Activated naive CD4-positive, alpha-beta T cell (primary cell): ENCODE measurements at places on chromosomes 7 and 10.

GRCh38 chr7:133888061-133888930 is 238.8 kb upstream of the LRGUK start:
- DNase-seq: no peak

DNA sequence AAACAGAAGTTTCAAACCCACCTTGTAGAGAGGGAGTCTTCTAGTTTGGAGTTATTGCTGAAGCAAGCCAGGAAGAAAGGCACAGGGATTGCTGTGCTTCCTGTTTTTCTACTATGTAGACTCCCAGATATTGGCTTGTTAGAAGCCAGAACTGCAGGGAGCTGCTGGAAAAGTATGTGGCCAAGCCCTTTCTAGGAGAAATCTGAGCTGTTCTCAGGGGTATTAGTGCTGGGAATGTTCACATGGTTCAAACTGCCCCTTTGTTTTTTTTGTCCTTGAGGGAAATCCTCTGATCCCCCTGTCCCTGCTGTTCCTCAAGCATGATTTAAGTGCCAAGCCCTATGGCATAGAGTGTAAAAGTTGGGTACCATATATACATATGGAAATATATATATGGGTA is 184.0 kb downstream of the CCDC7 start:
- no peak for DNase-seq

DNA sequence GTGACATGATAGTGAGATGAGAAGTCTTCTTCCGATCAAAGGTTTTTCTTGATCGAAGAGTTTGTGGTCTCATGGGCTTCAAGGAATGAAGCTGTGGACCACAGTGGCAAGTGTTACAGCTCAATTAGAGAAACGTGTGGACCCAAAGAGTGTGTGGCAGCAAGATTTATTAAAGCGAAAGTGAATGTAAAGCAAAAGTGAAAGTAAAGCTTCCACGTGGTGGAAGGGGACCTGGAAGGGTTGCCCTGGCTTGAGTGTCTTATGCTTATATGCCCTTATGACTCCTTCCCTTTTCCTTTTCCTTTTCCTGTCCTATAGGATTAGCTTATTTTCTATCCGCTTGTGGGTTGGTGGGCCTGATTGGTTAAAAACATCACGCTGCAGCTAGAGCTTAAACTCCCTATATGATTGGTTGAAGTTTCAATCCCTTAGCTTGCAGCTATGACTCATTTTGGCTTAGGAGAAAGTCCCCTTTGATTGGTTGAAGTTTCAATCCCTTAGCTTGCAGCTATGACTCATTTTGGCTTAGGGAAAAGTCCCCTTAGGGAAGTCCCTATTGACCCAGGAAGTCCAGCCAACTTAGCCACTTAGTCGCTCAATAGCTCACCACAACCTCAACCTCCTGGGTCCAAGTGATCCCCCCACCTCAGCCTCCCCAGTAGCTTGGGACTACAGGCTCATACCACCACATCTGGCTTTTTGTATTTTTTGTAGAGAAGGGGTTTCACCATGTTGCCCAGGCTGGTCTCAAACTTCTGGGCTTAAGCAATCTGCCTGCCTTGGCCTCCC is 34.7 kb downstream of the MRPS24 start:
- no peak for DNase-seq

DNA sequence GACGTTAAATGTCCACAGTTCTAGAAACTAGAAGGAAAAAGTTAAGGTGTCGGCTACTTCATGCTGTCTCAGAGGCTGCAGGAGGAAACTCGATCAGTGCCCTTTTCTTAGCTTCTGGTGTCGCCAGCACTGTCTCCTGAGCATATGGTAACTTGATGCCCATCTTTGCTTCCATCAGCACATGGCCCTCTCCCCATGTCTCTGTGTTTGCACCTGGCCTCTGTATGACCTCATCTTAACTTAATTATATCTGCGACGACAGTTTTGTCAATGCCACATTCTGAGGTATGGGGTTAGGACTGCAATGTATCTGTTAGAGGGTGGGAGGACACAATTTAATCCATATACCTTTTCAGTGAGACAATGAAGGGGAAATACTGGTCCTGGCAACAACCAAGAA is 449.9 kb downstream of the POM121L12 start:
- DNase-seq: no peak

- no peak for DNase-seq
Measured at GRCh38 chr7:17965603-17966002, 25.3 kb upstream of the SNX13 start.

DNA sequence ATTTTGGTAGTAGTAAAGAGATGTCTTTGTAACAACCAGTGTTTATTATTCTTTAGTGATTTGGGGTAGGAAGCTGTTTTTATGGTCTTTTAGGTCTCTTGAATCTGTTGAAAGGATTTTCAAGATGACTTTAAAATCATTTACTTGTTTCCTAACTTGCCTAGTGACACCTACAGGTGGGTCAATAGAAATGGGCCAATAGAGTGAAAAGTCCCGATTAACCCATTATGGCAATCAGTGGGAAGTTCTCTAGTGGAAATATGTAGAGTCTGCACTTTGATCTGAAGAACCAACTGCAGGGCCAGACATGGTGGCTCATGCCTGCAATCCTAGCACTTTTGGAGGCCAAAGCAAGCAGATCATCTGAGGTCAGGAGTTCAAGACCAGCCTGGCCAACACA is 374.7 kb upstream of the BMPER start:
- DNase-seq: no peak

- DNase-seq: no peak
Measured at GRCh38 chr7:90430614-90431460, 27.6 kb downstream of the CLDN12 start.

DNA sequence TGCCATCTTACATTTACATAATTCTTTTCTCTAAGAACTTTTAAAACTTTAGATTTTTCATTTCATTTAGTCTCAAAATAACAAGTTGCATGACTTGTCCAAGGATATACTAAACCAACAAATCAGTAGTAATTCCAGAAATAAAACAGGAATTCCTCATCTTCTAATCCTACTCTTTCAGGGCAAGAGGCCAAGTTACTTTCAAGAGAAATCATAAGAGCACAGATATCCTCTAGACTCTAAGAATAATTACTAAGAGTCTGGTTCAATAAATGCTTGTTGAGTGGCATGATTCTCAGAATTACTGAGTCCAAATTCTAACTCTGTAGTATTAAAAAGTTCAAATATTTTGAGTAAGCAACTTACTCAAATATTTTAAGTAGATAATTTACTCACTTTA is 12.9 kb downstream of the PDZD8 start:
- no peak for DNase-seq

DNA sequence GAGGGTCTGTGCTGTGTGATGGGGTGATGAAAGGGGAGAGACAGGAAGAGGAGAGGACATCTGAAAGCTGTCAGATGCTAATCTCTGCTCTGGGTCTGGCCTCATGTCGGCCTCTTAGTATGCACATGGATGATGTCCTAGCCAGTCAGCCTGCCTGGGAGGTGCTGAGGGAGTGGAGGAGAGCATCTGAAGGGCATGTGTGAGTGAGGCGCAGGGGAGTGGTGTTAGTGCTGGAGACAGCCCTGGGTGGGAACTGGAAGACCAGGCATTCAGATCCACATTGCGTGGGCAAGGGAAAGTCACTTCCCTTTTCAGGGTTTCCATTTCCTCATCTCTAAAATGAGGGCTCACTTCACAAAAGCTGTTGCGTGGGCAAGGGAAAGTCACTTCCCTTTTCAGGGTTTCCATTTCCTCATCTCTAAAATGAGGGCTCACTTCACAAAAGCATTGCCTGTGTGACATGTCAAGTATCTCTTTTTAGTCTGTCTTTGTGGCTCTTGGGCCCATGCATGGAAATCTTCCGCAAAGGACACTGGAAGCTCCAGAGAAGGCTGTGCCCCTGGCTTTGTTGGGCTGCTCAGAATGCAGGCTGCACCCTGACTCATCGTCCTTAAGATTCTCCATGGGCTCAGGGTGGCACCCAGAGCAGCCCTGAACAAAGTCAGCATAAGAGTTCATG is 10.0 kb downstream of the SFTPD start:
- DNase-seq: no peak

DNA sequence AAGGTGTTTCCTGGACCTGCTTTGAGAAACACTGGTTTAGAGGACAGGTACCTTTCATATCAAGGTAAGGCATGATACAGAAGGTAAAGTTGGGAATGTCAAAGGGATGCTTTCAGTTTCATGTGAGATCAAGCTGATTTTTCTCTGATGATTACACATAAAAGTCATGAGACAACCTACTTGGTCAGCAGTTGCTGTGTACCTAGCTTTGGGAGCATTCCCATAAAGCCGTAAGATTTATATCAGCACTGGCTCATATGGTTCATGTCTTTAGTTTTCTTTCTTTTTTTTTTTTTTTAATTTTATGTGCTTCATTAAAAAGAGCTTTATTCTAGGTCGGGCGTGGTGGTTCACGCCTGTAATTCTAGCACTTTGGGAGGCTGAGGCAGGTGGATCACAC is 265.3 kb upstream of the LRGUK start:
- no peak for DNase-seq

GRCh38 chr7:117312593-117313580 is 10.0 kb downstream of the WNT2 start:
- DNase-seq: no peak

GRCh38 chr10:69101451-69102095 is 13.7 kb downstream of the SRGN start:
- no peak for DNase-seq

DNA sequence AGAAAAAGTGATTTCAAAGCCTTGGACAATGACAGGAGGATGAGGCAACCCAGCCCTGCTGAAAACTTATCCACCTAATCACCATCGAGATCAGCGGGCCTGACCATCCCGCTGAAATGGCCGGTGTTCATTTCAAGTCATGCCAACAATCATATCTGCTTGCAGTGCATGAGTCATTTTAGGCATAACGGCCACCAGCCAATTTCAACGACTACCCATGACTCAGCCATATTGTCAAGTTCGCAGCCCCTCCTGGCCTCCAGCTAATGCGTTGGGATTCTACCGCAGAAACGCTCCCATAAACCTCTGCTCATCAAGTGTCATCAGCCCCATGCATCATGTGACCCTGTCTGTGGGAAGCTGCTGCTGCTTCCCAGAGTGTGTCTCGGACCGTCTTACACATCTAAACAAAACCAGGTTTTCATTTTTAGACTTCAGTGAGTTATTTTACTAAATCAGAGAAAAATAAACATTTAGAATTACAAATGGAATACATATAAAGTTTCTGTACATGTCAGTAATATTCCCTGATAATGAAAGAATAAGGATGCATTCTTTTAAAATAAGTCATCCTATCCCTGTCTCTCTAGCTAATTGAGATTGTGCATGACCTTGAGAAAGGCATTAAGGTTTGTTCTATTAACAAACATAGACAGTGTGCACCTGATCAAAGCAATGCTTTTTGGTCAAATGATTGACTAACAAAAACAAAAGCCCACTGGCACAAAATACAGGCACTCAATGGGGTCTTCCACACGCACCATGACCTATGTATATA is 188.9 kb downstream of the ADAM12 start:
- DNase-seq: no peak

GRCh38 chr7:93202594-93203250 is 23.5 kb downstream of the HEPACAM2 start:
- DNase-seq: no peak

DNA sequence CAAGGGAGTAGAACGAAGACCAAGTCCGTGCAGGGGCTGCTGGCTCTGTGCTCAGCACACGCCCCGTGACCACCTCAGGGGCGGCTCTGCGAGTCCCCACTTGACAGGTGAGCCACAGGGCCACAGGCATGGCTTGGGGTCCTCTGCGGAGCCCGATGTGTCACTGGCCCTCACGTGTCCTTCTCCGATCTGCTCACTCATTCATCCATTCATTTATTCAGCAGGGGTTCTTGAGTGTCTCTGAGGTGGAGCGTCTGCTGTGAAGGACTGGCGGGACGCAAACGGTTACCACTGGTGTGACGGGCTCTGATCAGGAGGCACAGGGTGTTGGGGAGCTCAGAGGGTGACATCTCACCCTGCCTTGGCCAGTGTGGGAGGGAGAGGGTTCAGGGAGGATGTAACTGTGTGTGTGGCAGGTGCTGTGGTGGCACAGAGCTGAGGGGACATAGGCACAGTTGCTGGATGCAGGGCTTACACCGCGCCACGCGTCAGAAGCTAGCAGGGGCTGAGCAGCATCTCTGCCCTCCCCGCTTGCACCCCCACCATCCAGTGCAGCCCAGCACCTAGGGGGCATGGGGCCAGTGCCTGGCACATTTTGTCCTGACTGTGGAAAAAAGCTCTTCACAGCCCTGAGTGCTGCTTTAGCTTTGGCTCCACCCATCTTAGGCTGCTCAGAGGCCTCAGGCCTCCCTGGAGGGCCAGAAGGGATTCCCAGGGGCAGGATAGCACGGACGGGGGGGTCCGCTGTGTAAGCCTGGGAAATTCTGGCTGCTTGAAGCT is 116.8 kb downstream of the LHPP start:
- DNase-seq: no peak

- DNase-seq: no peak
Measured at GRCh38 chr7:117250801-117251200, 72.1 kb downstream of the WNT2 start.

DNA sequence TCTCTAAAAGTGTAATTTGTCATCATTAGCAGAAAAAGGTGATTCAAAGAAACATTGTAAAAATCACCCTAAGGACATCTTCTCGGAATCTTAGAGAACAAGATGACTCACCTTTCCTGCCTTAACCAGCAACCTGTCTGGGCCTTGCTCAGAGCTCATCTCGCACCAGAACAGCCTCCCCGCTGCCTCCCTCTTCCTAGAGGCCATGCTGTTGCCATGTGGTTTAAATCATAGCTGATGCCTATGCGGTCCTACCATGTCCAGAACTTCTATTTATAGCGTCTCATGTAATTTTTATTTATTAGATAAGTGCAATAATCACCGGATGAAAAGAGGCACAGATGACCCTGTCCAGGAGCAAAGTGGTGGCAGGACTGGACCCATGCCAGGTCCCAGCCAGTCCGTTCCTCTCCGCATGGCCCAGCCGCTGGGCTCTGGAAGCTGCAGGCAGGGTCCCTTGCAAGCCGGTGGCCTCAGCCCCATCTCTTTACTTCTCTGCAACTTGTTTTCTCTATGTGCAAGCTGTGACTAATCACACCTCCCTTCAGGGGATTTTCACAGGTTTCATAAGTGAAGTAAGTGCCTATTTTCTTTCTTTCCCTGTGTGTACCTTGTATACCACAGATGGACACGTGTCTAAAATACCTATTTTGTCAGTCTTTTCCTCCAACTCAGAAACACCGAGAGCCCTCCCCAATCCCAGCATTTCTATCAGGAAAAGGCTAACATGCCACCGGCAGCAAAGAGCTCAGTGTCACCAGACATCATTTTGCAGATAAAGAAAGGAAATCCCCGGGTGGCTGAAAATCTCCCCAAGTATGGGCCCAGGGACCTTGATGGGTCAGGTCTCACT is 27.1 kb downstream of the KLF6 start:
- DNase-seq: no peak

GRCh38 chr10:78956391-78956790 is 112.4 kb upstream of the ZMIZ1 start:
- DNase-seq: no peak
